ENCODE measurements at places on chromosomes 11 and 22.
A peak's percentile ranks its signal among the peaks of the same experiment; 100 is the strongest.

- ATAC-seq = no peak
Observed at GRCh38 chr22:45130891-45131290, 32.8 kb upstream of the NUP50 start.

DNA sequence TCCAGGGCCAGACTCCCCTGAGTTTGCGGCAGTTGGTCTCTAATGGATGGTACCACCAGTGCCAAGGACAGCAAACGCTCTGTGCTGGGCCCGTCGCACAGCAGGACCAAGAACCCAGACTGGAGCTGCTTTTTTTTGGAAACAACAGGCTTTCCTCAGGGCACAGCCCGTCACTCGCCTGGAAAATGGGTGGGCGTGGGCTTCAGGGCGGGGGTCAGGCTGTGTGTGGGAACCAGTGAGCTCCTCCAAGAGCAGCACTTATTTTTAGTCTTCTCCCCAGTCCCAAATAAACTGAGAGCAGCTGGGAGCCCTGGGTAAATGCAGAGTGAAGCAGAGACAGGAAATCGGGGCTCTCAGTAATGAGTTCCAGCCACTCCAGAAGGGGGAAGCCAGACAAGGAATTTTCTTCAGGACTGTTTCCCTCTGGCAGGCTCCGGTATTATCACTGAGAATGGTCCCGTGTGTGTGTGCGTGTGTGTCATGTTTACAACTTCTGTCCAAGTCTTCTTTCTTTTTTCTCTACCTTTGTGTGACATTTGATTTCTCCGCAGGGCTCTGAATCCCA lies 63.0 kb downstream of the PPFIBP2 start:
- ATAC-seq = no peak

DNA sequence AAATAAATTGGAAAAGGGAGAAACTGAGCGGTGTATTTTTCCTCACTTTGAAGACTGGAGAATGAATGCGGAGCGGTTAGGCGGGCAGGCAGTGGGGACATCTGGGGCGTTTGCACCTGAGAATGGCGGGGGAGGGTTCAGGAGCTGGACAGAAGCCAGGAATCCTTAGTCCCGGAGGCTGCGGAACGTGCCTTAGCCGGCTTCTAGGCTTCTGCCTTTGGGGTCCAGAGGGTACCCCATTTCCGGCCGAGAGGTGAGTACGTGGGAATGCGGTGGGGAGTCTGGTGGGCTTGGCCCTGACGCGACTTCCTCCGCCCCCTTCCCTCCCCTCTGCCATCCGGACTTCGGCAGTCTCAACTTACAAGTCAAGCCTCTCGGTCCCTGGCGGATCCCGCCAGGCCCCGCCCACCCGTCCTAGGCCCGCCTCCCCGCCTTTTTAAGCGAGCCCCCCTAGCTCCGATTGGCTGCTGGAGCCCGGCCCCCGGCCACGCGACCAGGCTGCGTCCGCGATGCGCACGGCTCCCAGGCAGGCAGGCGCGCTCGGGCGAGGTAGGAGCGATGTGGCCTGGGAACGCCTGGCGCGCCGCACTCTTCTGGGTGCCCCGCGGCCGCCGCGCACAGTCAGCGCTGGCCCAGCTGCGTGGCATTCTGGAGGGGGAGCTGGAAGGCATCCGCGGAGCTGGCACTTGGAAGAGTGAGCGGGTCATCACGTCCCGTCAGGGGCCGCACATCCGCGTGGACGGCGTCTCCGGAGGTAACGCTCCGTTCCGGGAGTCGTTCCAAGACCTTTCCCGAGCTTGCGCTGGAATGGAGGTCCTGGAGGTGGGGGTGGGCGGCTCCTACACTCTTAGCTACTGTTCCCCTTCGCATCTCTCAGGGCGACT lies at the start of gene GCAT:
Gene GCAT, plus strand, starts transcription at position 525 of the 884 bp plus-strand sequence. Its CDS starts 34 bp downstream, at position 559.
- ATAC-seq = peak; percentile 96

DNA sequence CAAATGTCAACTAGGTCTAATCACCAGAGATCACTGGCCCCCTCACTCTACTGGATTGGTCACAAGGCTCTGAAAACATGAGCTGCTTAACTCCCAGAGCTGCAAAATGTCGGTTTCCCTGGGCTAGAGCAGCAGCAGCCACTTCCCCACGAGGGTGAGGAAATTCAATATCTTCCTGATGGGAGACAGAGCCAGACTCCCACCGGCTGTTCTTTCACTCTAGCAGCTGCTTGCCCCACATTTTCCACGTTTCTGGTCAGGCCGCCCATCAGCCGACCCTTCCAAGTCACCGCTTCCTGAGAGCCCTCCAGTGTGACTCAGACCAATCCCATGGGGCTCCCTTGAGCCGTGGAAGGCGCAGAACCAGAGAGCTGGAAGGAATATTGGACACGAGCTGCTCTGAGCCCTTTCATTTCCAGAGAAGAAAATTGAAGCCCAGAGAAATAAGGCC lies 227.0 kb downstream of the ADAMTS15 start:
- no peak for ATAC-seq

DNA sequence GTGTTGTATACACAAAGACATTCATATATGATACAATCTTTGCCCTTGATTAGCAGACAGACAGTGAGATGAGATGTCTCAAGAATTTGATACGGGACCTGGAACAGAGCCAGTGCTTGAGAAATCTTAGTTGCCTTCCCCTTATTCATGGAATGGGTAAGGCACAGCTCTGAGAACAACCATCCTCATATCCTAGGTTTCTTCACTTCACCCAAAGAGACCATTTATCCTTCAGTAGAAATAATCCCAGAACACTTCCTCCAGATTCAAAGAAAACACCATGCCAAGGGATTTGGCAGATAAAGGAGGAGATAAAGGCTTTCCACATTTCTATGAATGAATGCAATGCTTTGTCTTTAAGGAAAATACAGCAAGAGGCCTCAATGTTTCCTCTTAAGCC lies 8.8 kb upstream of the IZUMO1R start:
- ATAC-seq = no peak

DNA sequence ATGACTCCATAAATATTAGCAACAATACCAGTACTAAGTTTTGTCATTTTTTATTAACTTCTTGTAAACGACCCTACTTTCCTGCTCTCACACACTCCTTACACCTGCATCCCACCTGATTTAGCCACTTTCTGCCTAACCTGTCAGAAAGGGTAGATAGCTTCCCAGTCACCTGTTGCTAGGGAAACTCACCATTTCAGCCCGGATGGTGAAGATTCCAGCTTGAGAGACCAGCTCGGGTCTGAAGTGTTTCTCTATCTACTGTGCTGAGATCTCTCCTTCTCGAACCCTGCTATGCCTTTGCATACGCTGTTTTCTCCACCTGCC lies at the start of gene PARVG:
Gene PARVG, plus strand, starts transcription at position 220 of the 327 bp plus-strand sequence. CDS start 2,405 bp downstream, outside the sequence.
- ATAC-seq = peak; percentile 49

- no peak for ATAC-seq
Observed at GRCh38 chr22:30038219-30038618, 42.0 kb upstream of the HORMAD2 start.

DNA sequence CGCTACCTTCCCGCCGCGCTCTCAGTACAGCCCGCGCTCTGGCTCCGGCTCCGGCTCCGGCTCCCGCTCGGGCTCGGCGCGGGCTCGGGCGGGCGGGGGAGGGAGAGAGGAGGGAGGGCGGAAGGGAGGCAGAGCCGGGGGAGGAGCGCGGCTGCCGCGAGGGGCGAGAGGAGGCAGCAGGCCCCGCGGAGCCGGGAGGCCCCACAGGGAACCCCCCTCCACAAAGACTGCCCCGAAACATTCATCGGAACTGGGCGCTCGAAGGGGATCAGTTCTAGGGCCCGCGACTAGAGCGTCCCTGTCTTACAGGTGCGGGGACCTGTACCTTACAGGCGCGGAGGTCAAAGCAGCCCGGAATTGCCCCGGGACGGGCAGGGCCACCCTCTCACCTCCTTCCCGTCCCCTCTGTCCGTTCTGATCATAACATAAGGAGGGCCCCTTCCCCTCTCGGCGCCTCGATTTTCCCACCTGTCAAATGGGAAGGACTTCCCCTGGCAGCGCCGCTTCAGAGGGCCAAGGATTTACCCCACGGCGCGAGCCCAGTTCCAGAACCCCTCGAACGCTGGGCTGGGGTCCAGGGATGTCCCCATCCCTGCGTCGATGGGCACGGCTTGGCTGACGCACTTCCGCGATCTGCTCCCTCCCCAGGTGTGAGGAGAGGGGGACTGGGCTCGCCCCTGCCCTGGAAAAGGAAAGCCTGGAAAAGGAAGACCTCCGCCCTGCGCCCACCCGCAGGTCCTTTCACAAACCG lies at the start of gene SHISA8:
Gene SHISA8, minus strand, starts transcription at position 40 of the 751 bp plus-strand sequence. CDS start 407 bp downstream, outside the sequence.
- ATAC-seq = peak; percentile 48

DNA sequence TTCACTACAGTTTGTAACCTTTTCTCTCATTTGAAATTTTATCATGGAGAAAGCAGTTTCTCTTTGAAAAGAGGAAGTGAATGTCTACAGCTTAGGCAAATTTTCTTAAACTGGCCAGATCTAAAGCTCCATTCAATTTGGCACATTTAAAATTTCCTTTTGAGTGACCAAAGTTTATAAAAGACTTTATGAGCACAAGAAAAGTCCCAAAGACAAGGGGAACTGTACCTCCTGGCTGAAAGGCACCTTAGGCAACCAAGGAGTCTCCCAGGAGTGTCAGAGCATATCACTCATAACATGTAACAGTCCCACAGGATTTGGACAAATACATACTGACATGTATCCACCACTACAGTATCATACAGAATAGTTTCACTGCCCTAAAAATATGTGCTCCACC lies 41.3 kb downstream of the NARS2 start:
- no peak for ATAC-seq

DNA sequence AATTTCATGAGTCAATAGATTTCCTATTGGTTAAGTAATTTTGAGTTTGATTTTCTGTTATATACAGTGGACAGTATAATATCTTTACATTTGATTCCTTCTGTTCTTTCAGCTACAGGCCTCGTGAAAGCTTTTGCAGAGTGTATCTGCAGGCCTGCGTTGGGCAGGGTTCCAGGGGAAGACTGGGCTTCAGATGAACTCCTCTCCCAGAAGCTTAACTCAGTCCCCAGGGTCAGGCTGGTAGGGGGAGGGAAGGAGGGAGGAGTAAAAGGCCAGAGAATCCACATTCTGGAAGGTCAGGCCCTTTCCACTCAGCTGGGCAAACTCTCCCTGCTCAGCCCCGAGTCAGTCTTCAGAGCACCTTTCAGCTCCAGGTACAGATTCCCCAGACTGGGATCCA lies 100.4 kb upstream of the NECTIN1 start:
- ATAC-seq = no peak

DNA sequence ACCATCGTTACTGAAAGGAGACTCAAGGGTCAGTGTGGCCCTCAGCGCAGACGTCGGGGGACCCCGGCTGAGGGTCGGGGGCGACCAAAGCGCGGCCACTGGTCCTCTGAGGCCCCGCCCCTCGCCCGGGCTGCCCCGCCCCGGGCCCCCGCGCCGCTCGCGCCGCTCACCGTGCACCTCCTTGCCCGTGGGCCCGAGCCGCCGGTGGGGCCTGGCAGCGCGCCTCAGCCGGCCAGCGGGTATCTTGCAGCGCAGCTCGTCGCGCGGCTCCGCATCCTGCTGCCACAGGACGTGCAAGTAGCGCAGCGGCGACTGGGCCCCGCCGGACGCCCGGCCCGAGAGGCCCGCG lies 419 bp downstream of the ANKRD54 start:
- peak; percentile 30 for ATAC-seq

GRCh38 chr11:38173676-38174075 lies 1575.6 kb upstream of the RAG2 start:
- ATAC-seq = no peak

DNA sequence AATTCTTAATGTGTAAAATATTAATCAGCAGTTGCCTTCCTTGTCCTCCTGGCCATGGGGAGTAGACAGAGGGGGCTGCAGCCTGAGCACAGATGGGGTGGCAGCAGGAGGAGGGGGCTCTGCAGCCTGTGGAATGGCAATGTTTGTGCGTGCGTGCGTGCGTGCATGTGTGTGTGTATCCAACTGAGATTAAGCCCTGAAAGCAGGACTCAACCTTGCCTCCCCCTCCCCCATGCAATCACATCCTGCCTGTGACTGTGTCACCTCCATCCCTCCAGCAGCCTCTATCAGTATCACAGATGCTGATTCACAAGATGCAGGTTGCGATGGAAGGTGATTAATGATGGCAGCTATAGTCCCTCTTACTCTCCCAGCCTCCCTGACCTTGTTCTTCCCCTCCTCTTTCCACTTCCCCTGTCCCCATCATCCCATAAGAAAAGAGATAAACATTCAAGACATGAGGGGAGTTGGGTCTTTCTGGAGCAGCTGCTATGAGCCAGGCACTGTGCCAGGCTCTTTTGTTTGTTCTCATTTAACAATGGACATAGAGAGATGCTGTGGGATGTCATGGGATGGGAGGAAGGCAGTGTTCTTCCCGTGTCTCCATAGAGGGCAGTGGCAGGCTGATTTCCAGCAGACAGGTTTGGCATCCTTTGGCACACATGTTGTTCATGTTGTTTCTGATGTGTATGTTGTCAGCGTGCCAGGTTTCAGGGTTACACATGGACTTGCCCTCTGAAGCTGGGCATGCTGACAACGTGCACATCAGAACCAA lies 43.8 kb upstream of the NECTIN1 start:
- ATAC-seq = no peak

GRCh38 chr22:45424241-45424731 lies 10.8 kb downstream of the RIBC2 start:
- no peak for ATAC-seq

DNA sequence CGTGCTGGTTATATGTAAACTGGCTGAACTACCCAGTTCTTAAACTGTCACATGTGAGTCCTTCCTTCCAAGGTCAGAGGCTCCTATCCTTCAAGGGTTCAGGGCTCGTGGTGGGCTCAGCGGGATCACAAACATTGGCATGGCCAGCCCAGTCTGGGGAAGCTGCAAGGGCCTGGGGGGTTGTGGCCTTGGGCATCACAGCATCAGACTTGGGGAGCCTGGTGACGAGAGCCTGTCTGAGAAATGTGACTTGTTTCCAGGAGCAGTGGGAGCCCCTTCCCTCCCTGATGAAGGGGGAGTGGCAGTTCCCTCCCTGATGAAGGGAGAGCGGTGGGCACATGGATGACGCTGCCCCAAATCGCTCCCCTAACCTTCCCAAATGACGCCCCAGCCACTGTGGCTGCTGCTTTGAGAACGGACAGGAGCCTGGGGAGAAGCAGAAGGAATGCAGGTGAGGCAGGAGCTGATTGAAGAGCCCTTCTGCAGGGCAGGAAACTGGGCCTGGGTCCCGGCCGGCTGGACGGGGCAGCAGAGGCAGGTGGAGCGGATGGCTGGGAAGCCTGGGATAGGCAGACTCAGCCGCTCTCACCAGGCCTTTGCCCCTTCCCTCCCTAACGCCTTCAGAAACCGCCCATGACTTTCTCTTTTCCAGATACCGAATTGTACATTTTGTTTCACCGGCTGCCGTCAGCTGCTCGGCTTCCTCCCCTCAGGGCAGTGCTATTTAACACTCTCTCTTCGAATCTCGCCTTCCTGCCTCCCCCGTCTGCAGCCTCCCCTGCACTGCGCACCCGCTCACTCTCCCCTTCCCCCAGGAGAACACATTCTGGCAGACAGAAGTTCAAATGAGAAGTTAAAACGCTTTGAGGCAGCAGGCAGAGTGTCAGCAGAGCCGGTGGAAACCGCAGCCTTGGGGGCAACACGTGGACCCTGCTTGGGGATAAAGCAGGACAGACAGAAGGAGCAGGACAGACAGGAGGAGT lies 1486.7 kb downstream of the BRD1 start:
- ATAC-seq = no peak

DNA sequence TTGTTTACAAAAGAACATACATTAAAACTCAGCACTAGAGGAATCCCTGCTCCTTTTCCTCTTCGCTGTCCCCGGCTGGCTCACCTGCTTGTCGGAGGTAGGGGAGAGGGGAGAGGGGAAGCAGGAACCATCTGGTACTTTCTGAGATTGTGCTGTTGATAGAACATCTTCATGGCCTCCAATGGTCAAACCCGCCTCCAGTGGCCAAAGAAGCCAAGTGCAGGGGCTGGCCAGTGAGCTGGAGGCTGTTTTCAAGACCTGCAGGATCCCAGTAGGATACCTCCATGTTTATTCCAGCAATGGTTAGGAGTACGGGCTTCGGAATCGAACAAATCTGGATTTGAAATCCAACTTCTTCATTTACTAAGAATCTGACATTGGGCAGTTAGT lies 92.6 kb downstream of the PKNOX2 start:
- ATAC-seq = no peak

All from activated CD4-positive, CD25-positive, alpha-beta regulatory T cell treated with anti-CD3 and anti-CD28 coated beads, Interleukin-2, amount 50 U/mL, for 24 hours (primary cell).